Nasal cavity respiratory epithelium epithelial cell of viscerocranial mucosa (primary cell): ENCODE measurements at places on chromosomes 3 and 15. TPM values are rescaled to one million over a fixed set of nuclear protein-coding genes. Genes with fewer than 3 reads are reported as not detected.

CNTN4 gene
- 0.28 TPM in 1 of 2 replicates, not detected in the other for total RNA-seq

CCR9 gene
- not detected in 2 replicates for total RNA-seq

GOLGA8T gene
- not detected in 2 replicates for total RNA-seq

VWA5B2 gene
- total RNA-seq = not detected in 2 replicates
